NCI-H1694 treated with DMSO at 0.1 percent for 48 hours (cell line): ENCODE measurements at places on chromosomes 2 and 18.

GRCh38 chr2:216590780-216591179 is 42.4 kb upstream of the IGFBP2 start:
- no peak for DNase-seq

- DNase-seq, result no peak
Observed at GRCh38 chr2:229195346-229195947, 75.6 kb downstream of the PID1 start.

- no peak for DNase-seq
Observed at GRCh38 chr2:38751596-38752410, 642 bp upstream of the SRSF7 start.

DNA sequence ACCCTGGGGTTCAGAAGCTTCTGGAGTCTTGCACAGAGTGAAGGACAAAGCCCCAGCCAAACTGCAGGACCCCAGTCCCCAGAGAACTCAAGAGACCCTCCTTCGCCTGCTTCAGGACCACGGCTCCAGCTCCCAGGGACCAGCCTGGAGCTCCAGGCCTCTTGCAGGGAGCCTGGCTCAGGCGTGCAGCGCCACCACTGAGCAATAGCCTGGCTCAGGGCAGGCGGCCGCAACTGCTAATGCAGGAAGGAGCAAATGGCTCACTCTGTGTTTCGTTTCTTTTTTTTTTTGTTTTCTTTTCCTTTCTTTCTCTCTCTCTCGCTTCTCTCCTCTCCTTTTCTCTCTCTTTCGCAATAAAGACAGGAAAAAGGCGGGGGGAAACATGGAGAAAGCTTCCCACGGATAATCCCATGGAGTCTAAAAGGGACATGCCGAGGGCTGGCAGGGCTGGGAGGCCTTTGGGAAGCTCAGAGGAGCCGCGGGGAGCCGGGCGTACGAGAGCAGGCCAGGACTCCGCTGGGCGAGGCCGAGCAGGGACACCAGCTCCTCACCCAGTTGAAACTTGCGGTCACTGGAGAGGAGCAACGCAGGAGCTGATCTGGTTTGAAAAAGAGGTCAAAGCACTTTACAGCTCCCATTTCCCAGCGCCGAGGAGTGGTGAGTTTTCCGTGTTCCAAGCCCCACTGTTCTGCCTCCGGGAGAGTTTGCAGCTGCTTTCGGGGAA is 244.8 kb downstream of the TWIST2 start:
- no peak for DNase-seq

DNA sequence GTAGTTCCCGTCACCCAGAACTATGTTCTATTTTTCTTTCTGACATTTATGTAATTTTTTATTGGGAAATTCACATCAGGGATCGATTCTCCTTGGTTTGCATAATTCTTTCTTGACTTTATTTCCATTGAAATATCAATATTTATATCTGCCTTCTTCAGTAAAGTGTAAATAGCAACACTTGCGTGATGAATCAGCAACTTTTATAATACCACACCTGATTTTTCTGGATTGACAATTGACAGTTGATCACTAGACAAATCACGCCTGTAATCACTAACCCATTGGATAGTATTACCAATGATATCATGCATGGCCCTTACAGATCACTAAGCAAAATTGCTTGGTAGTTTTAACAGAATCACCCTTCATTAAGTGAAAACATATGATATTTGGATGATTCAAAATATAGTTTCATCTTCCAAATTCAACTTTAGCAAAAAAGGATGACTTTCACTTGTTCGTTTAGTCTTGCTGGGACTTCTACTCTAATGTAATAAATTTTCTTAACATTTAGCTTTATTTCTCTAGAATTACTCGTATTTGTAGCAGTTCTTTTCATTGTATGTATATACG is 139.0 kb upstream of the RASGRP3 start:
- no peak for DNase-seq

- DNase-seq, result no peak
Observed at GRCh38 chr2:70537840-70538239, 15.8 kb downstream of the TGFA start.

DNA sequence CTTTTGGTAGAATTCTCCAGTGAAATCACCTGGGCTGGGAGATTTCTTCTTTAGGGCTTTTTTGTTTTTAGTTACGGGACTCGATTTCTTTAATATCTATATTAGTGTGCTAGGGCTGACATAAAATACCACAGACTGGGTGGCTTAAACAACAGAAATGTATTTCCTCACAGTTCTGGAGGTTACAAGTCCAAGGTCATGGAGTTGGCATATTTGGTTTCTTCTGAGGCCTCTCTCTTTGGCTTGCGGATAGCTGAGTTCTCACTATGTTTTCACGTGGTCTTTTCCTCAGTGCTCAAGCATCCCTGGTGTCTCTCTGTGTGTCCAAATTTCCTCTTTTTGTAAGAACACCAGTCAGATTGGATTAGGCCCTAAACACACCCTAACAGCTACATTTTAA is 208.5 kb upstream of the DTNA start:
- DNase-seq, result no peak

- no peak for DNase-seq
Observed at GRCh38 chr2:184906709-184907108, 308.4 kb downstream of the ZNF804A start.

DNA sequence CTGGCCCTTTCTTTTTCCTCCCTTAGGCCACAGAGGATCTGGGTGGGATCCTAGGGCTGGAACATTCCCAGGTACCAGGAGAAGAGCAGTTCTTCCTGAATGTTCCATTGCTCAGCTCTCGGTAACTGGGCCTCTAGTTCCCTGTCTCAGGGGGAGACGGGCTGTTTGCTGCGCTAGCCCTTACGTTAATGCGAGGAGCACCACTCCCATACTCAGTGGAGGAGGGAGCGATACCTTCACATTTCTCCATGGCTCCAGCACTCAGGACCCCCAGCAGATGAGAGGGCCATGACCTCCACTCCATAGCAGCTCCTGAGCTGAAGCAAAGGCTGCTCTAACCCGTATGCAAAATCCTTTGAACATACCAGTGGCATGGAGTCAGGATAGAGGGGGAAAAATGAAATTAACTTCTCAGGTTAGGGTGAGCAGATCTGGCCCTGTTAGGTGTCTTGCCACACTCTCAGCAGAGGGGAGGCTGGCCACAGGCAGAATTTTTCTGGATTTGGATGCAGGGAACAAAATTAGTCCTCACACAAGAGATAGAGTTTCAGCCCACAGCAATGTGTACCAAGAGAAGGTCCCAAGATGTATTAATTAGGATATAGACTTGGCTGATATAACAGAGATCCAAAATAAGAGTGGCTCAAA is 206.7 kb downstream of the ZFP36L2 start:
- no peak for DNase-seq

GRCh38 chr2:88597168-88597567 is 30.1 kb downstream of the EIF2AK3 start:
- no peak for DNase-seq
